WTC11 (cell line): ENCODE measurements at places on chromosomes 3 and 15. TPM values are rescaled to one million over a fixed set of nuclear protein-coding genes. Genes with fewer than 3 reads are reported as not detected.

PIGZ gene
- total RNA-seq: 0.21 to 0.55 TPM (median 0.37 TPM) in 3 replicates

CD200R1 gene
- not detected in 3 replicates for total RNA-seq

AGTR1 gene
- total RNA-seq: 0.13 to 0.25 TPM in 2 of 3 replicates, not detected in the other

OIP5 gene
- total RNA-seq: 28.9 to 33.7 TPM (median 30.4 TPM) in 3 replicates

COL6A6 gene
- total RNA-seq: 0.09 to 0.11 TPM (median 0.09 TPM) in 3 replicates

GPR149 gene
- total RNA-seq: 0.09 TPM in 1 of 3 replicates, not detected in the others

C3orf85 gene
- total RNA-seq: not detected in 3 replicates

RFTN1 gene
- 2.7 to 3.8 TPM (median 3.2 TPM) in 3 replicates for total RNA-seq

- DNase-seq: no peak
Measured at GRCh38 chr3:128881576-128881975, 2.2 kb downstream of the ACAD9 start.

GRCh38 chr3:19881036-19881435 lies 53.0 kb downstream of the EFHB start:
- no peak for DNase-seq

GRCh38 chr3:68210635-68211034 lies 556.2 kb upstream of the SUCLG2 start:
- DNase-seq: no peak

GRCh38 chr3:129745253-129745652 lies 138.8 kb upstream of the PLXND1 start:
- no peak for DNase-seq

DNA sequence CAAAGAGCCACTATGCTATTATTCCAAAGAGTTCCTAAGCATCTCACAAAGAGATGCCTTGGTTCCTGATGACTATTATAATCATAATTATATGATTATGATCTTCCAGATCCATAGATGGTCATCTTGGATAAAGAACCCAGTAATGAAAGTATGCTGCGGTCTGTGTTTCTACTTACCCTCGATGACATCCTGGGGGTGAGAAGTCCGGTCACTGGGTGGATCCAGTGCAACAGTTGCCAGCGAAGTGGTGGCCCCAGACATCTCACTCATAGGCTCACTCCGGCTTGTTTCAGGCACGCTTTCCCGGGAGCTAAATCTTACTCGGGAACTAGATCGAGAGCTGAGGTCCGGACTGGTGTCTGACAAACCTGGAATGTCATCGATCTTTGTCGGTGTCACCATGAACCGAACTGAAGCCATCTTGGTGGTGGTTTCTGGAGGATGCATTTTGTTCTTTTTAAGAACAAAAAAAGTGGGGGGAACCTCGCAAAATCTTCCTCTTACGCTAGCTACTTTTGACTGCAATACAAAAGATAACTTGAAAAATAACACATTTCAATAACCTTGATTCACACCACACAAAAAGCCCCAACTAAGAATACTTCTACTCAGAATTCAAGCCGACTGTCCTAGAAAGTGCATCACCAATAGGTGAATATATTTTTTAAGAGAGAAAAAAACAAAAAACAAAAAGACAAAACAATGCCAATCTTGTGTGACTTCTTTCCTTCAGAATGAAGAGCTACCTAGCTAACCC lies 1.2 kb downstream of the SLC12A6 start:
- DNase-seq: no peak

DNA sequence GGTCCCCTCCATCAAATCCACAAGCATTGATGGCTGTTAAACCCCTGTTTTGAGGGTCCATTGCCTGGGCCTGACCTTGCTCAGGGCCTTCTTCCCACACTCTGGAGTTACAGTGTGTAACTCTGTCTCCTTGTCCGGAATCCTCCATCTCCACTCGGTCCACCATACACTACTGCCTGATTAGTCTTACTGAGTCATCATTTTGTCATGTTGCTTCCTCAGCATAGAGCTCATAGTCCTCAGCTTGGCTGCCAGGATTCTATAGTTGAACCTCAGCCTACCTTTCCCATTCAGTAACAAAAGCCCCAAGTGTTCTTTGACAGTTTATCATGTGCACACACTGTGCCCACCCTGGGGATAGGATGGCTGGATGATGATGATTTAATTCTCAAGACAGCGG lies 113.0 kb downstream of the PDE8A start:
- no peak for DNase-seq

- DNase-seq: no peak
Measured at GRCh38 chr3:49707113-49707480, 12.4 kb downstream of the AMIGO3 start.

DNA sequence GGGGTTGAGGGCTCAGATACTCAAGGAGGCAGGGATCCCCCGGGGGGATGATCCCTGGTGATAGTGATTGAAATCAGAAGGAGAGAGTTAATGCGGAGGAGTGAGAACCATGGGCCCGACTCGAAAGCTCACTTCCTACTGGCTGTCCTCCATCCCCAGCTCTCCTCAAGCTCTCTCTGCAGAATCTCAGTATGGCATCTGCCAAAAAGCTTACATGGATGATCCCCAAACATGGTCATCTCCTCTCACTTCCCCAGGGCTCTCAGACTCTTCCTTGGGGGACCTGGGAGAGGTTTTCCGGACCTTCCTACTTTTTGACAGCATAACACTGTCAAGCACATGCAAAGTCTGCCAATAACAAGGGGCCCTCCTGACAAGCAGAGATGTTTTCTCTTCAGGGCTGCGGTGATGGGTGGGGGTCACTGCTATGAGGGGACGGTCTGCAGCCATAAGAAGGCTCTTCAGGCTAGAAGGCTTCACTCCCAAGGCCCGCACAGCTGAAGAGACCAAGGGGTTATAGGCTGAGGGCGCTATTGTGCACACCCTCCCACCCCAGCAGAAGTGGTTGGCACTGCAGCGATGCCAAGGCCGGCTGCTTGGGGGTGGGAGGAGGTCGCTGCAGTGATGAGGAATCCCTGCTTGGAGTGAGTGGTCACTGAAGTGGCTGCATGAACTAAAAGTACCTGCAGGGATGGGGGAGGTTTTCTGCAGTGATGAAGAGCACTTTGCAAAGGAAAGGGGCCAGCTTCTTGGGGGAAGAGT lies 828 bp upstream of the VWA5B2 start:
- DNase-seq: no peak

DNA sequence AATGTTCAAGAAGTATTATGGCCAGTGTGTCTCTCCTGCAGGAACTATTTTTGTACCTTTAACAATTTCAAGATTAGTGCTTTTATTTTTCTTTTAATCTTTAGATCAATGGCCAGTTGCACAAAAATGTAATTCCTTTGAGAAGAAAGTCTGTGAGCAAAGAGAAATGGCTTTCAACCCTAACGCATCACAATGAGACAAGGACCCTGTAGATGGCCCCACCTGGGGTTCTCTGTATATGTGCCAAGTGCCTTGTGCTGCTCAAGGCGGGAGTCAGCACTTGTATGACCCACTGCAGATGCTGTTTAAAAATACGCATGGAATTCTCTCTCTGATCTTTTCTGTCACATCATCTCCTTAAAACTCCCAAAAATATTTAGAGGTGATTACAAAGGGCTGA lies 453.4 kb downstream of the OCA2 start:
- no peak for DNase-seq

GRCh38 chr3:54793171-54793570 lies 134.7 kb downstream of the LRTM1 start:
- DNase-seq: no peak

GRCh38 chr15:40372981-40373380 lies 9.5 kb upstream of the KNSTRN start:
- DNase-seq: no peak

GRCh38 chr3:194072097-194072428 lies 63.9 kb upstream of the HES1 start:
- DNase-seq: no peak

- DNase-seq: no peak
Measured at GRCh38 chr15:52361975-52362494, 66.4 kb upstream of the MYO5C start.

- no peak for DNase-seq
Measured at GRCh38 chr3:53921296-53921695, 29.6 kb upstream of the SELENOK start.

DNA sequence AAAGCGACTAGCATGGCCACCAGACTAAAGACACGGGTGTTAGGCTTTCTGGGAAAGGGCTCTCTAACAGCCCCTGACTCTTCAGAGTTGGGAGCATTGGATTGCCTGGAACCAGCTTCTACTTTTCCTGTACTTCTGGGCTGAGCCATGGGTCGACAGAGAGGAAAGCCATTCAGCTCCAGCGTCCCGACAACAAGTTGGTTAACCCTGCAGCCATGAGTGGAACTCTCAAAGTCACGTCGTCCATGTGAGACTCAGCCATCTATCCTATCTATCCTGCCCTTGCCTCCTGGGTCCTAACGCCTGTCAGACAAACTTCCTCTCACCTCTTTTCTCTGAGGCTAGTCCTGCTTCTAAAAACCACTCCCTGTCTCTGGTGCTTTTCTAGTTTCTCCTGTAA lies 32.6 kb upstream of the TBC1D5 start:
- no peak for DNase-seq
